Common myeloid progenitor, CD34-positive (primary cell): ENCODE measurements at places on chromosomes 4 and X.
A peak's percentile ranks its signal among the peaks of the same experiment; 100 is the strongest.

- DNase-seq: peak; percentile 55
These were observed 28.1 kb downstream of the MCUB start for GRCh38 chr4:109588176-109588575.

- no peak for DNase-seq
These were observed 27.1 kb downstream of the NALF2 start for GRCh38 chrX:69531031-69531755.

DNA sequence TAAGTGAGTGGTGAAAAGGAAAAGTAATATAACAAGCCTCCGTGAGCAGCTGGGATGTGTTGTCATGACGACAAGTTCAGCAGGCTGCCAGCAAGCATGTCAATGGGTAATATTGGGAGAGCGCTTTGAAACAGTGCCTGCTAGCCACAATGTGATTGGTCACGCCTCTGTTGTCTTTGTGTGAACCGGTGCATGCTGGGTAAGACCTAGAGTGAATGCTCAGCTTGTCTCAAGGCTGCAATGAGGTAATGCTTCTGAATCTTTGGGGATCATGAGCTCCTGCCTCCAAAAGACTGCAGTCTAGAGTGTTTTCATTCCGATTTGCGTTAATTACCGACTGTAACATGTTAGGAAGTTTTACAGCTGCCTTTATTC, 54.9 kb downstream of the STOX2 start:
- DNase-seq: no peak

- DNase-seq: no peak
These were observed 261.4 kb downstream of the LDB2 start for GRCh38 chr4:16636912-16637630.

DNA sequence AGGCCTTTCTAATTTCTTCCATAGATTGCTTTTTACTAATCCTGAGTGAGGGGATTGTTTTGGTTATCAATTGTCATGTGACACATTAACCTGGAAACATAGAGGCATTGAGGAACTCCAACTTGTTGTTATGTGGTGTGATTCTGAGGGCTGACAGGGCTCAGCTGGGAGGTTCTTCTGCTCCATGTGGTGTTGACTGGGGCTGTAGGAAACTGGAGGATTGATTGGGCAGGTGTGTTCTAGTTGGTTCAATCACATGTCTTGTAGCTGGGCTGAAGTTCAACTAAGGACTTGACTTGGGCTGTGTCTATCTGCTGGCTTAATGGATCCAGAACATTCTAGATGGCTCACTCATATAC, 10.8 kb upstream of the CRLF2 start:
- DNase-seq: no peak

DNA sequence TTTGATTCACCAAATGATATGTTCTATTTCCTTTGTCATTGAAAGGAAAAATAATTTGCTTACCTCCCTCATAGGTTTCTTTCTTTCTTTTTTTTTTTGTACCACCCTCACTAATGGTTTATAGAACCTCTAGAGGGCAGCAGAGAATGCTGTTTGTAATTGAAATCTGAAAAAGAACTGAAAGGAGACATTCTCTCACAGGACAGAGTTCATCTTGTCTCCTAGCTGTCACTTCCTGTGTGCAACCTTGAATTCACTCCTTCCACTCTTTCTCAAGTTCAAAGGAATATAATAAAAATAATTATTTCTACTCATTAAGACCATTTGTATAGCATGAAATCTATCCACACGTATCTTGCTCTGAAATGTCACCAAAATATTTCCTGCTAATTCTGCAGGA, 51.0 kb downstream of the GUCY1B1 start:
- peak; percentile 75 for DNase-seq
